B cell (primary cell): ENCODE measurements at places on chromosomes 4 and X. TPM values are rescaled to one million over a fixed set of nuclear protein-coding genes. Genes with fewer than 3 reads are reported as not detected.

Gene GLRA2
- total RNA-seq: not detected in 2 replicates

Gene DOK7
- 21.1 and 24.1 TPM in 2 replicates for total RNA-seq

Gene CTSO
- total RNA-seq: 14.0 and 15.5 TPM in 2 replicates

Gene VCX
- not detected in 2 replicates for total RNA-seq

Gene GRXCR1
- not detected in 2 replicates for total RNA-seq

Gene RPGR
- total RNA-seq: 26.3 and 26.8 TPM in 2 replicates

Gene NDST3
- not detected in 2 replicates for total RNA-seq
